ENCODE measurements at places on chromosomes 2 and 18. TPM values are rescaled to one million over a fixed set of nuclear protein-coding genes. Genes with fewer than 3 reads are reported as not detected.

The KLHL14 gene
- not detected for total RNA-seq

The APOB gene
- total RNA-seq, result under 0.01 TPM

The ITGA4 gene
- total RNA-seq, result 18.3 TPM

The DUSP2 gene
- total RNA-seq, result 0.28 TPM

The ITPRIPL1 gene
- 0.43 TPM for total RNA-seq

All from smooth muscle cell of bladder (primary cell).